ENCODE measurements at places on chromosomes 16 and 17.

GRCh38 chr16:87295259-87295658, 21.9 kb downstream of the C16orf95 start:
- DNase-seq, result no peak

DNA sequence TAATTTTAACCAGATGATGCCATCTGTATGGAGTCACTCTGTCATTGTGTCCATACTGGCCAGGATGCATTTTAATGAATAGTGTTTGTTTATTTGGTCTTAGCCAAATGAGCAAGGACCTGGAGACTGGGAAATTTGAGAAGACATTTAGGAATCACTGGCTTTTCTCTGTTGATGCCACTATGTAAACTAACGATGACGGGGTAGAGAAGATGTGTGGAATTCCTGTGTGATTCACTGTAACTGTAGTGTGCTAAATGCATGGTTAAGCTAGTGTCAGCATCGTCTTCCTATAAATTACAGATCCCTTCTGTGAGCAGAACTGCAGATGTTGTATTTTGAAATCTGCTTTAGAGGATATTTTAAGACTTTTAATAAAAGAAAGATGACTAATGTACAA, 66.6 kb downstream of the NOS2 start:
- DNase-seq, result no peak

DNA sequence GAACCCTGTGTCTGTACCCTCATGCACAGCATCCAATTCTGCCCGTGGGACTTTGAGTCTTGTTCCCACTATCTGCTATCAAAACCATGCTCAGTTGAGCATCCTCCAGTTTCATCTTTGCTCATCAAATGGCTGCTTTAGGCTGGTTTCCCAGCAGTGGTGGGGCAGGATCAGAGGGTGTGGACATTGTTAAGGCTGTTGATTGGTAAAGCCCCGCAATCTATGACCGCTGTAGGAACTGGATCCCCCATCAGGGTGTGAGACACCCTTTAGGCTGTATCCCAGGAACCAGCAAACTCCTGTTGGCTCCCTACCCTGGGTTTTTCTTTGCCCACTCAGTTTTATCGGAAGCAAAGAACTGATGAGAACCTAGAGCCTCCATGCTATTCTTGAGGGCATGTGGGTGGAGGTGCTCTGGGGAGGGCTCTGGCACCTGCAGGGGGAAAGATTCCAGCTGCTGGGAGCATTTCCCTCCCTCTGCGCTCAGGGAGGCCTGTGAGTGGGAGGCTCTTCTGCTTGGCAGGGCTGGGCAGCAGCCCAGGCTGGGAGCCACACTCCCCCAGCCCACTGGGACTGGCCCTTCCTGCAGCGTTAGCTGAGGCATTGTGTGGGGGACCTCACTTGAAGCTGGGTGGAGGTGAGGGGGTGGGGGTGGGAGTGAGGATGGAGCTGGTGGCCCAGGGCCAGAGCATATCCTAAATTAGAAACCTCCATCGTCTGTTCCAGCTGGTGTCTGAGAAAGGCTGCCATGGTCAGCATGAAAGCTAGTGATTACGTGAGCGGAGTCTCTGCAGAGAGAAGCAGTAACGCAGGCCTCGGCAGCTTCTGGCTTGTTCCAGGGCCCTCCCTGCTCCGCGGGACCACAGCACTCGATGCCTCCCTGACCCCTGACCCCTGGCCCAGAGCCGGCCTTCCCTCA, 160.6 kb downstream of the IRF8 start:
- peak; percentile 74 for DNase-seq

DNA sequence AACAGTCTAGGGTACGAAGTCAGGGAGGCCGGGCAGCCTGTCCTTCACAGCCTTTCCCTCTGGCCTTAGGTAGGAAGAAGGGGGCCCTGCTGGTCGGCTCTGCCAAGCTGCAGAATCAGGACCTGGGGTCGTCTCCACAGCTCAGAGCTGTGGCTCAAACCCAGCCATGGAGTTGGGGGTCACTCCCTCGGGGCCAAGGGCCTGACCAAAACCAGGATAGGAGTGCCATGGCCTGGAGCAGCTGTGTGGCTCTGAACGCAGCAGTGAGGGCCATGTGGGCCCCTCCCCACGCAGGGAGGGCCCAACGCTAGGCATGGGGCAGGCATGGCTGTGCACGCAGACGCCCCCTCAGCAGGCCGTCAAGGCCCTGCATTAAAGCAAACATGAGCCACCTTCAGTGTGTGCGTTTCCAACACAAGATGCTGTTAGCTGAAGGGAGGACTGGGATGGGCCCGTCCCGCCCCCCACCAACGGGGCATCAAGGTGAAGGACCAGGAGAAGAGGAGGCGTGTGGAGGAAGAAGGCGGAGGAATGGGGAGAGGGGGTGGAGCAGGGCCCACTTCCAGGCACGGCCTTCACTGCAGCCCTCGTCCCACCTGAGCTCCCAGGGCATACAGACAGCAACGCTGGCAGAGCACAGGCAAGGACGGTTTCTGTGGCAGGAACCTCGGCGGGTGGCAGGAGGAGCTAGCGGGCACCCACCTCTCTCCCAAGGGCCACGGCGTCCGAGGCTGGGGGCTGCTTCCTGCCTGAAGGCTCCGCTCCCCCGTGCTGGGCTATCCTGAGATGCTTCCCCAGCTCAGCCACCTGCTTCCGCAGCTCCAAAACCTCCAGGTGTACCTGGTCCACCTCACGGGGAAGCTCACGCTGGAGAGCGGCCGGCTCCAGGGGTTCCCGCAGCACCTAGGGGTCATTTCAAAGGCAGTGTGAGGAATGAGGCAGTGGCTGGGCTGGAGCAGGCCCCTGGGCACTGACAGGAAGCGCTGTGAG, 55.3 kb downstream of the CCDC57 start:
- DNase-seq, result no peak

- DNase-seq, result no peak
Measured at GRCh38 chr17:4409659-4410058, 24.1 kb upstream of the SPNS3 start.

- no peak for DNase-seq
Measured at GRCh38 chr17:81976332-81977210, 858 bp upstream of the ASPSCR1 start.

- DNase-seq, result no peak
Measured at GRCh38 chr17:72984145-72984925, 108.2 kb downstream of the SLC39A11 start.

- DNase-seq, result no peak
Measured at GRCh38 chr16:57265850-57266530, 18.5 kb downstream of the PLLP start.

DNA sequence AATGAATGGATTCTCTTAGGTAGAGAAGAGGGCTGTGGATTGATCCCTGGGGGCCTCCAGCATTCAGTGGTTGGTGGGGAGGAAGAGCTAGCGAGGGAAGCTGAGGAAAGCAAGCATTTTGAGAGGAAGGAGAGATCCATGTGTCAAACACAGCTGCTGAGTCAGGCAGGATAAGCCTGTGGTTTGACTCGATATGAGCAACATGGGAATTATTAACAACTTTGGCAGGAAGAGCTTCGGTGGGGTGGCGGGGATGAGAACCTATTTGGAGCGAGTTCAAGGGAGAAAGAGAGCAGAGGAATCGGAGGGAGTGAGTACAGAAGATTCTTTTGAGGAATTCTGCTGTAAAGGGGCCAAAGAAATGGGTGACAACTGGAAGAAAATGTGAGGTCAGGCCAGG, 59.5 kb upstream of the CDC42EP4 start:
- DNase-seq, result no peak

DNA sequence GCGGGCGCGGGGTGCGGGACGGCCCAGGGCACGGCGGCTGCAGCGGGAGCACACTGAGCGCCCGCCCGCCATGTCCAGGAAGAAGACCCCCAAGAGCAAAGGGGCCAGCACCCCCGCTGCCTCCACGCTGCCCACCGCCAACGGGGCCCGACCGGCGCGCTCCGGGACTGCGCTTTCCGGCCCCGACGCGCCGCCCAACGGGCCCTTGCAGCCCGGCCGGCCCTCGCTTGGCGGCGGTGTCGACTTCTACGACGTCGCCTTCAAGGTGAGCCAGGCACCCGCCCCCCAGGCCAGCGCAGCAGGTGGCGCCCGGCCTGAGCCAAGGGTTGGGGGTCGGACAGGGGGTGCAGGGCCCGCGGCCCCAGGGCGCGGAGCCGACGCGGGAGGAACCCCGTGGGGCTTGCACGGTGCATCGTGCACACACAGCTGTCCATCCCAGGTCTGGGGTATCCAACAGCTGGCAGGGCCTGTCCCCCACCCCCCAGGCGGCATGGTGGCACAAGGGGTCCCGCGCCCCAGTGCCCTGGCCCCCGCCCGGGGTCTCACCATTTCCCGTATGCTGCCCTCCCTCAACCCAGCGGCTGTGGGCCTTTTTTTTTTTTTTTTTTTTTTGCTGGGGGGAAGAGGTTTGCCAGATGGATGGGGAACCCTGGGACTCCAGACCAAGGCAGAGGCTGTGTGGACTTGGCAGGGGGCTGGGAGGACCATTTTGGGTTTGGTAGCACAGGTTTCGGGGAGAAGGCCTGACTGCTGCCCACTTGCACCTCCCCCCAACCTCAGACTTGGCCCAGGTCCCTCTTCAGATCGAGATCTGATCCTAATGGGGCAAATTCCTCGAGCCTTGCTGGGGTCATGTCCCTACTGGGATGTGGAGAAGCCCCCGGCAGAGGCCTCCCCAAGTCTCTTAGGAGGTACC, 547 bp downstream of the RAB26 start:
- DNase-seq, result no peak

Measured in muscle of back (tissue), 13 donors.